ENCODE measurements at places on chromosomes 5 and 9. TPM values are rescaled to one million over a fixed set of nuclear protein-coding genes. Genes with fewer than 3 reads are reported as not detected.
A peak's percentile ranks its signal among the peaks of the same experiment; 100 is the strongest.

DNA sequence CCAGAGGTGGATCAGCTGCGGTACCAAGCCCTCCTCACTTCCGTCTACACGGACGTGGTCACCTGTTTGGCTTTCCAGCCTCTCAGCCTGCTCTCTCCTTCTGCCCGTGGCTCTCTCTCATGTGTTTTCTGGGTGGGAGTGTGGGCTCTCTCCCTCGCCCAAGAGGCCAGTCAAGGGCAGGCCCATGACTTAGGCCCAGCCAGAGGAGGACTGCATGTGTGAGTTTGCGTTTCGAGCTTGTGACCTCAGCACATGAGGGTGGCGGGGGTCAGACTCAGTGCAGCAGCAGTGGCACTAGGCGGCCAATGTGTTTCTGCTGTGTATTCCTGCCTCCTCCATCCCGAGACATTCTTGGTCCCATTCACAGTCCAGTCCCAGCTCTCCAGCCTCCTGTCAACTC, 82.5 kb upstream of the SMIM23 start:
- DNase-seq = no peak

Gene AQP3
- 6.0 TPM for total RNA-seq

DNA sequence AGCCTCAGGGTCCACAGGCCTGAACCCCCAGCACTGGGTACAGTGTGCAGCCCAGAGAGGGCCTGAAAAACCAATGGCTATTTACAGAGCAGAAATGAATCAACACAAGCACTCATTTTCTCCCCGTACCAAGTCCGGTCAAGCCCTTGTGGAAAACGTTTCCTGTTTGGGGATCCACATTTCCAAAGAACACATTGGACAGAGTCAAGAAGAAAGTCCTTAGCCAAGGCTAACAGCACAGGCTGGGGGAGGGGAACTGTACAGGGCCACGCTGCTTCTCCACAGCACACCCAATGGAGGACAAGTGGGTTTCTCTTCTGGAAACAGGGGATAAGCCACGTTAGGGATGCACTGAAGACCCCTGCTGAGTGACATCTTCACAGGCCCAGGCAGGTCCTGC, 62.3 kb downstream of the NSUN2 start:
- no peak for DNase-seq

GRCh38 chr5:39518516-39518915, 93.7 kb upstream of the DAB2 start:
- DNase-seq = no peak

DNA sequence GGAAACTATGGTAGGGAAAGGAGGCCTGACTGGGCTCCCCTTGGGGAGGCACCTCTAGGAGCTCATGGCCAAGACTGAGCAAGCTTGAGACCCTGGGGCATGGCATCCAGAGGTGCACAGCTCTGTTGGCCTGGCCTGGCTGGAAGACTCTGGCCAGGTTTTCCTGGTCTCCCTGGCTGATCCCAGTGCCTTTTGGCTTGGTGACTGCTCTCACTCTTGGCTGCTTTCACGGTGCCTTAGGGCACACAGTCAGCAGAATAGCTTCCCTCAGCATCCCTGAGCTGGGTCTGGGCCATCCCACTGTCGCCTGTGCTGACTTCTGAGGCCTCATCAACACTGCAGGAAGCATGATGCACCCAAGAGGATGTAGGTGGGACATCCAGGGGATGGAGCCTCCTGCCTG, 13.4 kb upstream of the DELE1 start:
- peak; percentile 68 for DNase-seq

DNA sequence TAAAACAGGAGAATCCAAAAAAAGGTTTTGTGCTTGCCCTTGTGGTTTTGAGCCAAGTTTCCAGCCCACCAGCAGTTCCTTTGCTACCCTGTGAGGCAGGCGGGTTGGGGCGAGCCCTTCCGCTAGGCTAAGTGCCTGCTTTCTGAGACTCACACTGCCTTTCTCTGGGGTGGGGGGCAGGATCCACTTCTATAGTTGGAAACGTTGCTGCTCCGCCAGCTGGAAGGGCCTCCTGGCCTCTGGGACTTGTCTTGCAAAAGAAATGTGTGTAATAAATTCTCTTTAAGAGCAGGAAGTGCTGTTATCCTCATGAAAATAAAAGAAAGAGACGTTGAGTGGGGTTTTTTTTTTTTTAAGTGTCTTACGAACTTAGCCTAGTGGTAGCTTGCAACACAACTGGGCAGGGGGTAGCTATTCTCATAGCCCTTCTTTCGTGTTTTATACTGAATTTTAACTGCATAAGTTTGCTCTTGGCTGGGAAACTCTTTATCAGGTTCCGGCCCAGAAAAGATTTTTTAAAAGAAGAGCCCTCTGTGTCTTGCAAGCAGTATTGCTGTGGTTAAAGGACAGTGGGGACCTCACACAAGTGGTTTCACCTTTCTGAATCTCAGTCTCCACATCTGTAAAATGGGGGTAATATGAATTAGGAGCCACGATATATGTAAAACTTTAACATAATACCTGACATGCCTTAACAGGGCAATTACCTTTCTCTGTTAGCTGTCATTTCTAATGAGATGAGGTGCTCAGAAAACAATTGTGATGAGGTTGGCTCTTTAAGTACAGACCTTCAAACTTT, 19.8 kb downstream of the JADE2 start:
- DNase-seq = no peak

Gene DND1
- total RNA-seq = 0.67 TPM

DNA sequence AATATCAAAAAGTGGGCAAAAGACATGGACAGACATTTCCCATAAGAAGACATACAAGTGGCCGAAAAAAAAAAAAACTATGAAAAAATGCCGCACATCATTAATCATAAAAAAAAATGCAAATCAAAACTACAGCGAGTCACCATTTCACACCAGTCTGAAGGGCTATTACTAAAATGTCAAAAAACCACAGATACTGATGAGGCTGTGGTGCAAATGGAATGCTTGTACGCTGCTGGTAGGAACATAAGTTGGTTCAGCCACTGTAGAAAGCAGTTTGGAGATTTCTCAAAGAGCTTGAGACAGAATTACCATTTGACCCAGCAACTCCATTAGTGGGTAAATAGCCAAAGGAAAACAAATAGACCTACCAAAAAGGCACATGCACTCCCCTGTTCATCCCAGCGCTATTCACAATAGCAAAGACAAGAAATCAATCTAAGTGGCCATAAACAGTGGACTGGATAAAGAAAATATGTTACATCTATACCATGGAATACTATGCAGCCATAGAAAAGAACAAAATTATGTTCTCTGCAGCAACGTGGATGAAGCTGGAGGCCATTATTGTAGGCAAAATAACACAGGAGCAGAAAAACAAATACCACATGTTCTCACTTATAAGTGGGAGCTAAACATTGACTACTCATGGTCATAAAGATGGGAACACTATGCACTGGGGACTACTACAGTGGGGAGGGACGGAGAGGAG, 110.6 kb upstream of the BOD1 start:
- DNase-seq = peak; percentile 11

- DNase-seq = no peak
Measured at GRCh38 chr9:133543772-133544467, 9.4 kb downstream of the ADAMTSL2 start.

DNA sequence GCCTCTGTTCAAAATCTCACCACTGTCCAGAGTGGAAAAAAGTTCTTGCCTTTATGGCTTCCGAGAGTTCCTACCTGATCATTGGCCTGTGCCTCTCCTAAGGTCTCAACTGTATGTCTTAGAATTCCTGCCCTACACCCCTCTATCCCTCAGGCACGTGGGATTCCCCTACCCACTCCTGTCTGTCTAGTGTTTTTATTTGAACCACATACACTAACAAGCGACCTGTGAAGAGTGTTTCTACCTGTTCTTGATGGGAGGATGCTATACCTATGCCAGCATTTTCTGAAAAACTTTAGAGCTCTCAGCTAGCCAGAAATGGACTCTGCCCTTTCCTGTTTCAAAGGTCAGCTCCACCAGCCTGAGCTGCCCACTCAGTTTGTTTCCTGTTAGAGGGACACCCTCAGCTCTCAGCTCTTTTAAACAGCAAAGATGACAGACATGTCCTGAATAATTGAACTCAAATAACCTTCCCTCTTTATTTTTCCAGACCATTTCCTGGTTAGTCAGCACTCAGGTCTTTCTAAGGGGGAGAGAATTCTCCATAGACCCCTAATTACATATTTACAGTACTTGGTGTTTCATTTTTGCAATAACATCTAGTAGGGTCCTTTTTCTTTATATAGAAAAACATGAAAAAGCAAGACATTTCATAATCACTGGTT, 214.8 kb downstream of the AOPEP start:
- no peak for DNase-seq

GRCh38 chr9:73370053-73370452, 218.4 kb downstream of the ANXA1 start:
- peak; percentile 47 for DNase-seq

DNA sequence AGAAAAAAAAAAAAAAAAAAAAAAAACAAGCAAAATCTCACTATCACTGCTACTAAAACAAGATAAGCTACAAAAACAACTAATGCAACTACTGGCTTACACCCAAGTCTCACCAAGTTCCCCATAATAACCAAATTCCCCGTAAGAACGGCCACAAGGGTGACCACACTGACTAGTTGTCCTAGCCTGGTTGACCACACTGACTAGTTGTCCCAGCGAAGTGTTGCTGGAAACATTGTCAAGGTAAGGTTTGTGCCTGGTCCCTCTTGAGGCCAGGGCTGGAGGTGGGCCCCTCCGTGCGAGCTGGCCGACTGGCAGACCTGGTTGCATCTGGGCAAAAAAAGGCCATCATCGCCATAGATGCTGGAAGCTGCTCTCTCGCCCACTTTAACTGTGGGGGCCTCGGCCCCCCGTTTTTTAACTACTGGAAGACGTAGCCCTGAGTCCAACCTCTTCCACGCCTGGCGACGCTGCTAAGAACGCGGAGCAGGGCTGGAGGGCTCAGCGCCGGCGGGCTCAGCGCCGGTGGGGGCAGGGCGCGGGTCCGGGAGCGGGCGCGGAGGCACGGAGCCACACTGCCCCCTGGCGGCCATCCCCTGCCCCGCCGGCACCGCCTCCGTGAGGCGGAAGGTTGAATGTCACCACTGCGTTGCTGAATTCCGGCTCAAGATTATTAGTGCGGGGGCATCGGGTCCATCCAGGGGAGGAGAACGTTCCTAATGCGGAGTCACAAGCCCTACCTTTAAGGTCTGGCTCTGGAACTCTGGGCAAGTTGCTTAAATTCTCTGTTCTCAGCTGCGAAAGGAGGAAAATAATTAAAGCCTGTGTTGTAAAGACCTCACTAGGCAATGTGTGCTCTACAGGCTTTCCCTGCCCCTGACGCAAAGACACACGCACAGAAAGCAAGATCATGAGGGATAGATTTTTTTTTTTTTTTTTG, 84.0 kb downstream of the HSD17B3 start:
- peak; percentile 42 for DNase-seq

DNA sequence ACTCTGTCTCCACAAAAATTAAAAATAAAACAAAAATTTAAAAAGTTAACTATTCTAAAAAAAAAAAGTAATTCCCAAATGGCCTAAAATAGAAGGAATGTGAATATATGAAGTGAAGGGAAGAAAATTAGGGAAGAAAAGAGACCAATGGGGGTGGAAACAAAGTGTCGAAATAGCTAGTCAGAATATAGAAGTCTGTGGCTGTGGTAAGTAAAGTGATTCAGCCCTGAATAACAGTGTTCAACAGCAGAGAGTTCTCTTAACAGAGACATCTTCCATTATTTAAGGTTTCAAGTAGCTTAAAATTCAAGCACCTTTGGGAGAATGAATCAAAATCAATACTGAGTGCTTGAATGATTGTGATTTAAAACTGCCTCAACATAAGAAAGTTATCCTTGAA, 51.7 kb downstream of the LPAR1 start:
- DNase-seq = peak; percentile 10

Gene GNE
- 16.5 TPM for total RNA-seq

Gene JADE2
- 41.2 TPM for total RNA-seq

Gene NEUROG1
- not detected for total RNA-seq

DNA sequence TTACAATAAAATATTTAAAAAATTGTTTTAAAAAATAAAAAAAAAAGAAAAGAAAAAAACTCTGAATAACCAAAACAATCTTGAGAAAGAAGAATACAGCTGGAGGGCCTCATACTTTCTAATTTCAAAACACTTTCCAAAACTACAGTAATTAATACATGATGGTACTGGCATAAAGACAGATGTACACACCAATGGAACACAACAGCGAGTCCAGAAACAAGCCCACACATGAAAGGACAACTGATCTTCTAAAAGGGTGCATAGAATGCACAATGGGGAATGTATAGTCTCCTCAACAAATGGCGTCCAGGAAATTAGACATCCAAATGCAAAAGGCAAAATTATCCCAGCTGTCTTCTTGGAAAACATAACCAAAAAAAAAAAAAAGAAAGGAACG, 99.6 kb downstream of the LURAP1L start:
- DNase-seq = no peak

Gene DNAH5
- 1.5 TPM for total RNA-seq

DNA sequence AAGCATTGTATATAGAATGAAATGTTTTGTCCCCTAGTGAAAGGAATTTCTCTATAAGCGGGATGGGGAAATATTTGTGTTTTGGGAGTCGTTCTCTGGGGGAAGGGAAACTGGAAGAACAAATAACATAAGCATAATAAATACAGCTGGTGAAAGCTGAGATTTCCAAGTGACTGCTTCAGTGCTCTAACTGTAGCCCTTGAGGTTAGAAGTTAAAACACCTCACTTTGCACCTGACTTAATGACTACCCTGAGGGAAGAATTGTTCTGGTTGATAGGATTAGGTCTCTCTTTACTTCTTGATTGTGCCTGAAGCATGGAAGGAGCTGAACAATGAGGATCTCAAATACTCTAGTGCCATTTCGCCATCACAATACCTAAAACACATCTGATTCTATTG, 307.4 kb downstream of the MAN2A1 start:
- DNase-seq = no peak

Gene ANXA2R
- total RNA-seq = 2.2 TPM

DNA sequence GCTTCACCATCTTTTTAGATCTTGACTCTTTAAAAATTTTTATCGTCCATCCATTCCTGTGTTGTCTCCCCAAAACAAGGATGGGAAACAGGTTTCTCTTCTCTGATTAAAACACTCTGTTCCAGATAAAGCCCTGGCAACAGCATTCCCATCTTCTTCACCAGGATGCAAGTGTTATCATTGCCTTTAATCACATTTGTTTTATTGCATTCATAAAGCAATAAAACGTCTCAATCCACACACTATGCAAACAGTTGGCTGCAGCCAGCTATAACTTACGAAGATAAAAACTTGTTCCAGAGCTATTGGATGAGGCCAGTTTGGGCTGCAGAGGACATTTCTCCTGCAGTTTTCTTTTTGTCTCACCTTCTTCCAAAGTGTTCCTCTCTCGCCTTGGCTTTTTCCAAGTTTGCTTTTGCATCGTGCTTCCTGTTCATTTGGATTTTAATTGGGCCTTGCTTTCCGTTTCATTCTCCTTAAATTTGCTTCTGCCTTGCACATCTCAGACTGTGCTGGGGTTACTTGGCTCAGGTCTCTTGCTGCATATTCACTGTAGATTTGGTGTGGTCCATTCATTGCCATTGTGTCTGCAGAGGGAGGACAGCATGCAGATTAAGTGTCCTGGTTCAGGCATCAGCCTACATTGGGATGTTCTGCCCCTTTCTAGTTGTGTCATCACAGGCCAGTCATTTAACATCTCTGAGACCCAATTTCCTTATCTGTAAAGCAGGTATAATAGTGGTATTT, 136.5 kb upstream of the LIFR start:
- DNase-seq = no peak

Gene SEPTIN8
- total RNA-seq = 41.0 TPM

- DNase-seq = no peak
Measured at GRCh38 chr9:6646293-6646636, 736 bp upstream of the GLDC start.

GRCh38 chr9:113409883-113410206, 630 bp downstream of the POLE3 start:
- DNase-seq = no peak

Gene PRDM9
- total RNA-seq = not detected

- no peak for DNase-seq
Measured at GRCh38 chr9:113941056-113941455, 64.9 kb downstream of the ZNF618 start.

Gene SNCAIP
- total RNA-seq = not detected

All from mammary epithelial cell (primary cell).